ENCODE measurements at places on chromosomes 6 and 20. TPM values are rescaled to one million over a fixed set of nuclear protein-coding genes. Genes with fewer than 3 reads are reported as not detected.

HDDC2 gene
- total RNA-seq = 51.7 TPM

LYRM2 gene
- 32.9 TPM for total RNA-seq

NOTCH4 gene
- 78.7 TPM for total RNA-seq

PLN gene
- 5.8 TPM for total RNA-seq

TCF21 gene
- 56.2 TPM for total RNA-seq

PTPRA gene
- total RNA-seq = 69.6 TPM

KHDC1 gene
- 1.9 TPM for total RNA-seq

RBM24 gene
- total RNA-seq = 0.49 TPM

SLC32A1 gene
- total RNA-seq = not detected

LINC00237 gene
- total RNA-seq = not detected

IPCEF1 gene
- total RNA-seq = 8.8 TPM

MCCD1 gene
- total RNA-seq = not detected

TNFRSF6B gene
- 14.4 TPM for total RNA-seq

MPIG6B gene
- 1.1 TPM for total RNA-seq

OPN5 gene
- total RNA-seq = not detected

CYB5R4 gene
- total RNA-seq = 24.4 TPM

SNAP91 gene
- not detected for total RNA-seq

WASF1 gene
- 3.6 TPM for total RNA-seq

EGFL8 gene
- 14.5 TPM for total RNA-seq

SNAI1 gene
- 10.6 TPM for total RNA-seq

HLA-DRA gene
- total RNA-seq = 1,444 TPM

GMPR gene
- 17.6 TPM for total RNA-seq

SNRPB gene
- 83.7 TPM for total RNA-seq

SLC12A5 gene
- total RNA-seq = 2.0 TPM

UNC5CL gene
- total RNA-seq = 1.4 TPM

C4A gene
- 200 TPM for total RNA-seq

FOXQ1 gene
- total RNA-seq = 12.3 TPM

HSPA12B gene
- total RNA-seq = 33.7 TPM

NFYA gene
- total RNA-seq = 23.9 TPM

C6orf163 gene
- 2.1 TPM for total RNA-seq

SLC29A1 gene
- total RNA-seq = 59.8 TPM

HCK gene
- 49.0 TPM for total RNA-seq
